Aorta (tissue), 5 donors: ENCODE measurements at places on chromosomes 7 and 10. TPM values are rescaled to one million over a fixed set of nuclear protein-coding genes. Genes with fewer than 3 reads are reported as not detected.

GRCh38 chr7:55065079-55065478 is 46.3 kb downstream of the EGFR start:
- H3K27ac ChIP-seq = peak overlapping the region; percentile 76
- peaks cover 4% of the 10 kb centered on the region for H3K4me1 ChIP-seq
- H3K4me3 ChIP-seq = no peak overlapping the region
- DNase-seq = no peak
- H3K27me3 ChIP-seq = no peaks in the 10 kb centered on the region

DNA sequence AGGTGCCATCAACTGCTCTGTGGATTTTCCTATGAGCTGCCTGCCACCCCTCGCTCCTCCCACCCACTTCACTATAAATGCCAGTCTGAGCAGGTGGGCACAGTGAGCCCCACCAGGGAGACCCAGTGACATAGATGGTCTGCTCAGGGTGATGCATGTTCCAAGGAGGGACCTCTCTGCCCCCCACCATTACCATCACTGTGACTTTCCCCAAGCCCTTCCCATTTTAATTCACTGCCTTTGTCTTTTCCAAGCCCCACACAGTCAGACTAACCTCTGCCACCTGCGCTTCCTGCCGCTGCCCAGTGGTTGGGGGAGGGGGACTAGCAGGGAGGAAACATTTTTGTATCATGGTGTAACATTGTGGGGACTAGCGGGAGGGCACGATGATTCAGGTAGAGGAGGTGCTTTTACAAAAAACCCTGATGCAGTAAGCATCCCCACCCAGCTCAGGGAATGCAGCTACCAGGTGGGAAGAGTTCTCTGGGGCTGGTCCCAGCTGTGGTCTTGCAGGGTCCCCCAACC is 24.6 kb downstream of the PRSS2 start:
- no peak overlapping the region for H3K4me3 ChIP-seq
- DNase-seq = no peak
- no peak overlapping the region for H3K27ac ChIP-seq
- H3K36me3 ChIP-seq = no peaks in the 10 kb centered on the region
- H3K27me3 ChIP-seq = no peaks in the 10 kb centered on the region

DNA sequence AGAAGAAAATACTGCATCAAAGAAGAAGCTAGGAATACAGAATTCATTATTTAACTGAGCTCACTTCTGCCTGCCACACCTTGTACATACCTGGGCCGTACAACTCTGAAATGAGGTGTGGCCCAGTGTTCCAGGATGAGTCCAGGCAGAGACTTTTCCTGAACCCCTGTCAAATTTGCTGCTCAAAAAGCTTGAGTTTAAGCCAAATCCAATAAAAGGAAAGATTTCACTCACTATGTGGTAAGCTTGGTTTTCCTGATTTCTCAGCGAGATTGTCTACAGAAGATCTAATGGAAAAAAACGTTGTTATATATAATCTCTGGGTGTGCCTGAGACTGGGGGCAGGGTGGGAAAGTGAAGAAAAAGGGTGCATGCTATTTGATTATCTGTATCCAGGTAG is 72.1 kb upstream of the EGFR start:
- no peak overlapping the region for H3K27ac ChIP-seq
- H3K27me3 ChIP-seq = no peaks in the 10 kb centered on the region
- no peaks in the 10 kb centered on the region for H3K4me1 ChIP-seq
- no peaks in the 10 kb centered on the region for H3K36me3 ChIP-seq

DNA sequence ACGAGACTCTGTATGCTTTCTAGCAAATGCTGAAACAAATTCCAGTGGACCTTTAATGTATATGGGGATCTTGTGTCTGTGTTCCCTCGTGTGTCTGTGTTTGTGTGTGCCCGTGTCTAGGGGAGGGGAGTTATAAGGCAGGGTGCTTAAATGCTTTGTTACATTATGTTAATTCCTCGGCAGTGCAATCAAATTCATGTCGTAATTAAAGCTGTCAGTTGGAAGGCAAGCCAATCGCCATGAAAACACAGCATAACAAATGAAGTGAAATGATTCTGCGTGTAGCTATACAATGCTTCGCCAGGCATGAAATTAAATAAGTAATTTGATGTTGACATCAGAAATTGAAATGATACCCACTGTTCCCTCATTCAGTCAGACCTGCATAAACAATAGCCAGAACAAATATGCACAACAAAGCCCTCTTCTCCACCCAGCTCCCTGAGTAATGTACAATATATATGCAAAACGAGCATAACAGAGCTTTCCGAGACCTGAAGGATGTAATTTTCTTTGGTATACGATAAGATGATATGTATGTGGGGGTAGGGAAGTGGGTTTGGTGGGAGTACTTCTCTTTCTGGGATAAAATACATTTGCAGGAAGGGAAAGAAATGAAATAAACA is 534.1 kb downstream of the AUTS2 start:
- no peak overlapping the region for H3K27ac ChIP-seq
- no peaks in the 10 kb centered on the region for H3K27me3 ChIP-seq
- no peak for DNase-seq
- no peaks in the 10 kb centered on the region for H3K36me3 ChIP-seq
- peaks cover 4% of the 10 kb centered on the region for H3K4me1 ChIP-seq

- peaks cover 2% of the 10 kb centered on the region for H3K4me1 ChIP-seq
- DNase-seq = peak; percentile 86
- H3K36me3 ChIP-seq = no peaks in the 10 kb centered on the region
- H3K27ac ChIP-seq = peak overlapping the region; percentile 91
These were observed 78.5 kb downstream of the OAT start for GRCh38 chr10:124340033-124340760.

- no peak overlapping the region for H3K27ac ChIP-seq
- no peaks in the 10 kb centered on the region for H3K36me3 ChIP-seq
- H3K4me3 ChIP-seq = no peak overlapping the region
These were observed 80.7 kb downstream of the UBE2H start for GRCh38 chr7:129872054-129872453.

DNA sequence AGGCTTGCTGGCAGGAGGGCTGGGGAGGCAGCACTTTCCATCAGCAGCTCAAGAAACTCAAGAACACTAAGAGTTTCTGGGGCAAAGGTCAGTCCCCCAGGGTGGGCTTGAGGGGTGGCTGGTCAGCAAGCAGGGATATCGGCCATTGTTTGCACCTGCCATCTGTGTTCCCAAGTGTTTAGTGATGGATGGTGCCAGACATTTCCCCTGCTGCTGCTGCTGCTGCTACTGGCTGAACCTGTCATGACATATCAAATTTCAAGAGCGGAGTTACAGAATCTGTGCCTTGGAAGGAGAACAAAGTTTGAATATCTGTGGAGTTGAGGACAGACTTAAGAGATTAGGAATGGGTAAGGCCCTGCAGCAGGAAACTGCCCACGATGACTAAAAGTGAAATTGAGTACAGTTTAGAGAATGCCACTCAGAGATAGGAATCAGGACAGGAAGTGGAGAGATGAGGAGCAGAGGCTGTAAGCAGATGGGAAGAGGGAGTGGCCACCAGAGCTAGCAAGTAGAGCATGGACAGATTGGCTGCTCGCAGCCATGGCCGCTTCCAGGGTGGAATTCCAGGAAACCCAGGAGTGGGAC is 39.2 kb upstream of the PPP1R3C start:
- H3K27me3 ChIP-seq = no peaks in the 10 kb centered on the region
- no peaks in the 10 kb centered on the region for H3K4me1 ChIP-seq
- H3K36me3 ChIP-seq = no peaks in the 10 kb centered on the region
- no peak for DNase-seq

DNA sequence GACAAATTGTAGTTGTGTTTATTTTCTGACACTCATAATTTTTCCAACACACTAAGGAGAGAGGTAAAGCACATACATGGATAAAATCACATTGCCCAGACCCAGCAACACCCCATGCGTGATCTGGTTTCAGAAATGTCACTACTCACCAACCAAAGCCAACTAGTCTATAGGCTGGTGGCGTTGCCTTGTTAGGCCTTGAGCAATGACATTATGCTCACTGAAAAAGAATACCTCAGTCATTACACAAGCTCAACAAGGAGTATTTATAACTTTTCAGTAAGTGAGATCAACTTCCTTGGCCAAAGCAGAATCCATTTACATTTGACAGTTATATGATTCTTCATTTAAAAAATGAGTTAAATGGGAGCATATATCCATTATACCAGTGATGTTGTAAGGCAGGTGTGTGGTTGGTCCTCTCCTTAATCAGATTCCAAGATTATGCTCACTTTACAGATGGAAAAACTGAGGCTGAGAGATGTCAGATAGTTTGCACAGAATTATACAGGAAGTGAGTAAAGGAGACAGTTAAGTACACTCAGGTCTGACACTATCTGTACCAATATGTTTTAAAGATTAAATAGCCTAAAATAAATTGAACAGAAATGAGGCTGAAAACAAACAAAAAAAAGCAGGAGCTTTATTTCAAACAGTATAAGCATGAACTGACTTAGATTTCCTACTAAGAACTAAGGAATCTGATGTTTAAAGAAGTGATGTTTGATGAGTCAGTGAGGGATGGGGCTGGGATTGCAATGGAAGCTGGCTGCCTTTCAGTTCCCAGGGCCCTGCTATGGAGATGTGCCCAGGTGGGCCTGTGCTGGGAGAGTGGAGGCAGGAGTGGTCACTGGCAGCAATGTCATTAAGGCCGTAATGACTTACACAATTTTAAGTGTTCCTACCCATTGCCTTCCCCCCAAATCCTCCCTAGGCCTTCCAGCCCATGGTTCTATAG is 118.3 kb downstream of the RAPGEF5 start:
- DNase-seq = no peak
- H3K4me3 ChIP-seq = no peak overlapping the region
- no peaks in the 10 kb centered on the region for H3K36me3 ChIP-seq

GRCh38 chr10:114801411-114801813 is 20.2 kb upstream of the FHIP2A start:
- no peaks in the 10 kb centered on the region for H3K27me3 ChIP-seq
- DNase-seq = no peak
- H3K36me3 ChIP-seq = no peaks in the 10 kb centered on the region
- no peak overlapping the region for H3K27ac ChIP-seq
- no peak overlapping the region for H3K4me3 ChIP-seq
- no peaks in the 10 kb centered on the region for H3K4me1 ChIP-seq

DNA sequence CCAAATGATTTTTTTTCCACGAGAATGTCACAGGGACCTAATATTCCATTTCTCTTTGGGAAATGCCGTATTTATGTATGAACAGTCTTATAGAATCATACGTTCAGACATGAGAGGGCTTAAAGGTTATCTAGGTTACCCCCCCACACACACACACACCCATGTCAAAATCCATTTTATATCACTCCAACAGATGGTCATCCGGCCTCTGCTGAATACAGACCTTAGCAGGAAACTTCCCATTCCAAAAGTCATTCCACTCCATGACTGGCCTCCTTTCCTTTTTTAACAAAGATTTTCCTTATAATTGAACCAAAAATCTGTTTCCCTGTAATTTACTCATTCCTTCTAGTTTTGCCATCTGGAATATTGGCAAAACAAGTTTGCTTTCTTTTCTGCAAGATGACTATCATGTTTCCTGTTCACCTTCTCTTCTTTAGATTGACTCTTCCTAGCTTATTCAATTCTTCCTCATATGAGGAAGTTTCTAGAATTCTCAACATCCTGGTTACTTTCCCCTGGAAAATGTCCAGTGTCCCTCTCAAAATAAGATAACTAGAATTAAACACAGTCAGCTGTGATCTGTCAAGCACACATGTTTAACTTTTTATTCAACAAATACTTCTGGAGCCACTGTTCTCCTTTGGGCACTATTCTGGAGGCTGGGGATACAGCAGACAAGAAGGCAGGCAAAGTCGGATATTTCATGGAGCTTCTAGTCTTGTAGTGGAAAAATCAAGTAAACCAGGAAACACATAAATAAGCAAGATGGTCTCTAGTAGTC is 276.5 kb upstream of the LRGUK start:
- H3K27ac ChIP-seq = no peak overlapping the region
- H3K36me3 ChIP-seq = no peaks in the 10 kb centered on the region
- H3K27me3 ChIP-seq = no peaks in the 10 kb centered on the region

DNA sequence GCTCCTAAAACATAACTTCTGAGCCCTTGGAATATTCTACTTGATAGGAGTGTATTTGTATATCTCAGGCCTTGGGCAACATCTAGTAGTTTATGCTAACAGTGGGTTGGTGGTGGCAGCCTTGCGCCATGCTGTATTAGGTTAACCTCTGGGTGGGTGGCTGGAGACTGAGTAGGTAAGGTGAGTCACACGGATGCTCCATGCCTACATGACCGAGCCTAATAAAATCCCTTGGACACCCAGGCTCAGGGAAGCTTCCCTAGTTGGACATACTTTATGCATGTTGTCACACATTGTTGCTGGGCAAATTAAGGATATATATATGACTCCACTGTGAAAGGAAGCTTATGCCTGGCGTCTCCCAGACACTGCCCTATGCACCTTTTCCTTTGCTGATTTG is 6.0 kb upstream of the DAGLB start:
- H3K4me3 ChIP-seq = no peak overlapping the region
- H3K36me3 ChIP-seq = no peaks in the 10 kb centered on the region
- no peaks in the 10 kb centered on the region for H3K4me1 ChIP-seq
- no peak overlapping the region for H3K27ac ChIP-seq

DNA sequence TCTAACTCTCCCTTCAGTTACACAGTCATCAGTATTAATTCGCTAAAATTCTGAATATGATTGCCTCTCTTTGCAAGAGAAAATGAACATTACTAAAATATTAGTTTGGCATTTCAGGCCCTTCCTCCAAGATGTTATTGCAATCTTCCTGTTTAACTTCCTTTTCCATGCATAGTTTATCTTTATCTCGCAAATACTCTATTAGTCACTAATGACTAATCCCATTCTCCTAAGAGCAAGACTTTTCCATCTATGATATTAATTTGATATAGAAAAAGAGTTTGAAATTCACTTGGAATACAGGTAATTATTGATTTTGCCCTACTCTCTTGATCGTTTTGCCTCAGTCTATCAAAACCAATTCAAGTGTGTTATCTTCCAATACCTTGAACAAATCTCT is 41.8 kb upstream of the SEMA3A start:
- H3K4me1 ChIP-seq = no peaks in the 10 kb centered on the region
- no peak overlapping the region for H3K27ac ChIP-seq
- no peak overlapping the region for H3K4me3 ChIP-seq
- H3K36me3 ChIP-seq = no peaks in the 10 kb centered on the region
- H3K27me3 ChIP-seq = no peaks in the 10 kb centered on the region

- no peaks in the 10 kb centered on the region for H3K4me1 ChIP-seq
- H3K36me3 ChIP-seq = no peaks in the 10 kb centered on the region
- DNase-seq = no peak
These were observed 31.9 kb downstream of the FAM107B start for GRCh38 chr10:14742815-14743214.

RBP3 gene
- not detected for total RNA-seq

WDR86 gene
- 4.4 TPM for total RNA-seq

NUPR2 gene
- 0.62 TPM for total RNA-seq

SOSTDC1 gene
- not detected for total RNA-seq

ALOX5 gene
- total RNA-seq = 62.5 TPM
